Stimulated activated CD8-positive, alpha-beta memory T cell treated with anti-CD3 and anti-CD28 coated beads, Interleukin-12 subunit alpha, Interleukin-12 subunit beta, amount 100 ng/mL, for 4 hours (primary cell): ENCODE measurements at places on chromosomes 2 and 18.

DNA sequence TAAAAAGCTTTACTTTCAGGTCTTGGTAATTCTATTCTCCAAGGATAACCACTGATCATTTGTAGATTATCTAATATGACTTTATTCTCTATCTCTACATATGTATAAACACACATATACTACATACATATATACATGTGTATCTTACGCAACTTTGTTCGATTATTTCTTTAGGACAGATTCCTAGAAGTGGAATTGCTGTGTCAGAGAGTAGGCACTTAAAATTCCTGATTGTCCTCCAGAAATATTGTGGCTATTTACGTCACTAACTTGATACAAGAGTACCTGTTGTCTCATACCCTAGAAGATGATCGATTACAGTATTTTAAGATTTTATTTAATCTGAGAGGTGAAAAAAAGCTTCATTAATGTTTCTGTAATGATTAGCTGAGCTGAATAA, 57.9 kb downstream of the FAM98A start:
- no peak for DNase-seq

DNA sequence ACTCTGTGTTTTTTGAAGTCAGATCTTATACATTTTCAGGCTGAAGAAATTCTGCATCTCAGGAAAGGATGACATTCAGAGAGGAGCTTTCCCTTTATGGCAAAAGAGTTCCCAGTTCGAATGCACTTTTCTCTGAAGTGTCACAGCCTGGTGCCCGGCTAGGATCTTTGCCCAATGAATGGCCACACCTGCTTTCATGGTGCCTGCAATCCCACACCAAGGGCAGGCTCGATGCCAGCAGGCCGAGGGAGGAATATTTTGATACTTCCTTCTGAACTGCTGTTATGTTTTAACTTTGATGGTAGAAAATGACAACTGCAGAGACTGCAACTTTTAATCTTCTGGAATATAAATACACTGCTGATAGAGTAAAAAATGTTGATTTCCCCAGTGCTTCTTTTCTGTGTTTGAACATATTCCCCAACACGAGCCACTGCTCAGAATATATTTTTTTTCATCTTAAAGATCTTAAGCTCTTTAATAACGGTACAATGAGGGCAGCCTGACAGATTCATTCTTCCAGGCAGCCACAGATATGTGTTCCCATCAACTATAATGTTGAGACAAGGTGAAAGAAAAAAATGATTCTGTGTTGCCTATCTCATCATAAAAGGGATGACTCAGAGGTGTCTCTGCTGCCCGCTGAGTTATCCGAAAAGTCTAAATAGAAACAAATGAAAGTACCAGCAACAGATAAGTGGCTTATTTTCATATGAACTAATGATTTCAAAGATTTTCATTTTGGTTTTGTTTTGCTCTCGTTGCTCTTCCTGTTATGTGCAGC, 848.5 kb downstream of the DCDC2C start:
- no peak for DNase-seq

DNA sequence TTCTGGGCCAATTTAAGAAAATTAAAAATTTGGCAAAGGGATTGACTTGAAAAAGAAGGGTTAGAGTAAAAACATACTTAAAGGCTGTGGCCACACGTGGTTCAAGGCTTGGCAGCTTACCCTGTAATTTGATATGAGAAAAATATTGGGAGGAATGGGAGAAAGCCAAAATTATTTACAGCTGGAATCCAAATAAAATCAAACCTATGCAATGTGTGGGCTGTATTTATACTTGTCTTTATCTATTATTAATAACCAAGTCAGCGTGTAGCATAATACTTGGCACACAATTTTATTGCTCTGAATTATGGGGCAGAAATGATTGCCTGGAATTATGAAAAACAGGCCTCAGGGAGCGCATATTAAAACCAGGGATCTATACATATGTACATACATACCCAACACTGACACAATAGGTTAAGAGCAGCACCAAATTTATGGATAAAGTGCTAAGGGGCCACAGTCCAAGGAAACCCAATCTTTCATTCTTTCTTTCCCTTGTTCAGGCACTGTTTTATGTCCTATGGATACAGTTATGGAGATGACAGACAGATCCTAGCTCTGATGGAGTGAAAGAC, 35.6 kb downstream of the FAM124B start:
- no peak for DNase-seq

DNA sequence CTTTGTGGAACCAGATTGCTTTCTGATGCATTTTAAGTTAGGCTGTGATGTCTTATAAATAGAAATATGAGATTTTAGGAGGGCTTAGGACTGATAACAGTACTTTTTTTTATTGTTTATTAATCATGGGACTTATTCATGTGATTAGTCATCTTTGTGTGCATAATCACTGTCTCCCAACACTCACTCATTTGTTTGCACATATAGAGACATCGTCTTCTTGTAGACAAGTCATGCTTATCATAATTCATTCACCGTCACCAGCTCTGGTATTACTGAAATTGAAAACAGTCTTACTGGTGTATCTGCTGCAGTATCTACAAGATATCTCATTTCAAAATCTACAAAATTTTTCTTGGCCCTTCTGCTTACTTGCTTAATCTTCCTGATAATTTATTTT, 45.8 kb downstream of the WDR7 start:
- no peak for DNase-seq

- DNase-seq = no peak
Measured at GRCh38 chr2:11042841-11043240, 112.4 kb upstream of the SLC66A3 start.

DNA sequence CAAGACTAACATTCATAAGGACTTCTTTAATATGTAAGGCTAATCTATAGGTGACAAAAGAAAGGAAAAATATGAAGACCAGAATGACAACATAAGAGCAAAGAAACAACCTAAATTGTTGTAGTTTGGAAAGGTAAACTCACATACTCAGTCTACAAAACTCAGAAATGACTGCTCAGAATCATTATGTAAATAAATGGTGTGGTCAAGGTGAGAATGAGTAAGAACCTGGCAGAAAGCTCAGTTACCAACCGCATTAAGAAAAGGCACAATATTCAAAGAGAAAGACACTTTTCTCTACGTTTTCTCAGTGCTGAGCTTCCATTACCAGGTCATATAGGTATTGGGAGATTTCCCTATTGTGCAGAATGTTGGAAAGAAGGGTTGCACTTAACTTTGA, 15.8 kb downstream of the ATF2 start:
- no peak for DNase-seq

DNA sequence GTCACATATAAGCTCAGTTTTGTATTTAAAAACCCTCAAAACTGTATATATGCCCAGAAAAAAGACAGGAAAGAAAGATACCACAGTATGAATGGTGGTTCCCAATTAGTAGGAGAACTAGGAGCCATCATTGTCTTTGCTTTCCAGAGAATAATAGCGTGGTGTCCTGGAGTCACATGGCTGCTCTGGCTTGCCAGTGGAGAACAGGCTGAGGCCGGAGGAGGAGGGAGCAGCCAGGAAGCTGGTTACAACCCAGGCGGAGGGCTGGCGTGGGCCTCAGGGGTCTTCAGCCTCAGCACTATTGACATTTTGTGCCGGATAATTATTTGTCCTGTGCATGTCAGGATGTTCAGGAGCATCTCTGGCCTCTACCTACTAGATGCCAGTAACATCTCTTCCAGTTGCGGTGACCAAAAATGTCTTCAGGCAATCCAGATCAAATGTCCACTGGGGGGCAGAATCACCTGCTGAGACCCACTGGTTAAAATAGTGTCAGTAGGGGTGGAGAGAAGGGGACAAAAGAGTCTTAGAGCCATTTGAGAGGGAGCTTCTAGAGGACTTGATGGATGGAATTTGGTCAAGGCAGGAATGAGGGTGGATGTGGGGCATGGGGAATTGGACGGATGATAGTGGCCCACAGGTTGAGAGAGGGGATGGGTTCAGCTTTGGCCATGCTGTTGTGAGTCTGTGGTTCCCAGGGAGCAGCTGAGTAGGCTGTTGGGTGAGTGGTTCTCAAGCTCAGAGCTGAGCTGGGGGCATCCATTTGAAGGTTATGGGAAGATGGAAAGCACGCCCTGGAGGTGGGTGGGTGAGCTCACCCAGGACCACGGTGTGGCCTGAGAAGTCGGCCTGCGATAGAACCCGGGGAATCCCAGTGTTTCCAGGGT, 144.9 kb downstream of the AGAP1 start:
- no peak for DNase-seq

- DNase-seq = no peak
Measured at GRCh38 chr2:240458900-240459391, 23.5 kb downstream of the GPC1 start.

- DNase-seq = no peak
Measured at GRCh38 chr2:226994775-226995174, 158.9 kb downstream of the RHBDD1 start.

GRCh38 chr18:49537232-49537896, 24.5 kb upstream of the LIPG start:
- no peak for DNase-seq

- no peak for DNase-seq
Measured at GRCh38 chr2:793236-793635, 116.0 kb upstream of the TMEM18 start.

GRCh38 chr2:99842451-99842850, 299.9 kb downstream of the AFF3 start:
- no peak for DNase-seq

GRCh38 chr2:157336137-157337010, 10.8 kb upstream of the ERMN start:
- DNase-seq = no peak

DNA sequence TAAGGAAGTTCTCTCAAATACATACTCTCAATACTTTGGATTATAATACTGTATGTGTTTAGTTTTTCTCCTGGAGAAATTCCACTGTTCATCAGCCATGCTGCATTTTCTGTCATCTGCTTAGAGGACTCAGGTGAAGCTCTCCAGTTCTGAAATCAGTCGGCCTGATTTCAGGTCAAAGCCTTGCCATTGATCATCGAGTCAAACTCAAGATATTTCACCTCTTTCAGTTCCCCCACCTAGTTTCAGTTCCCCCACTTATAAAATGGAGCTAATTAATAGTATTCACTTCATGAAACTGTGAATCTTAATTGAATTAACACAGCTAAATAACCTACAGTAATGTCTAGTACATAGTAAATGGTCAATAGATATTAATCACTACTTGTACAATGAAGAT, 75.3 kb upstream of the L3MBTL4 start:
- DNase-seq = no peak
